ENCODE measurements at places on chromosomes 2 and 18. TPM values are rescaled to one million over a fixed set of nuclear protein-coding genes. Genes with fewer than 3 reads are reported as not detected.

GRCh38 chr18:48955830-48956261 lies 5.1 kb upstream of the SMAD7 start:
- DNase-seq = no peak

DNA sequence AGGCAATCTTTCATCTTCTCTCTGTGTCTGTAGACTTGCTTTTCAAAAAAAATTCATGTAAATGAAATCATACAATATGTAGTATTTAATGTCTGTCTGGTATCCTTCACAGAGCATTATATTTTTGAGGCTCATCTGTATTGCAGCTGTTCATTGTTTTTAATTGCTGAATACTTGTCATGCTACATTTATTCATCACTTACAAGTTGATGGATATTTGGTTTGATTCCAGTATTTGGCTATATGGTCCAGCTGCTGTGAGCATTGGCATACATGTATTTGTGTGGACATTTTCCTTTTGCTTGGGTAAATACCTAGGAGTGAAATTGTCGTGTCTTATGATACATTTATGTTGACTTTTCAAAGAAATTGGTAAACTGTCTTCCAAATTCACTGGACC lies 441.4 kb downstream of the DCDC2C start:
- no peak for DNase-seq

GRCh38 chr2:181742922-181743722 lies 62.8 kb upstream of the NEUROD1 start:
- peak; percentile 47 for DNase-seq

Gene C2orf78
- total RNA-seq = not detected

DNA sequence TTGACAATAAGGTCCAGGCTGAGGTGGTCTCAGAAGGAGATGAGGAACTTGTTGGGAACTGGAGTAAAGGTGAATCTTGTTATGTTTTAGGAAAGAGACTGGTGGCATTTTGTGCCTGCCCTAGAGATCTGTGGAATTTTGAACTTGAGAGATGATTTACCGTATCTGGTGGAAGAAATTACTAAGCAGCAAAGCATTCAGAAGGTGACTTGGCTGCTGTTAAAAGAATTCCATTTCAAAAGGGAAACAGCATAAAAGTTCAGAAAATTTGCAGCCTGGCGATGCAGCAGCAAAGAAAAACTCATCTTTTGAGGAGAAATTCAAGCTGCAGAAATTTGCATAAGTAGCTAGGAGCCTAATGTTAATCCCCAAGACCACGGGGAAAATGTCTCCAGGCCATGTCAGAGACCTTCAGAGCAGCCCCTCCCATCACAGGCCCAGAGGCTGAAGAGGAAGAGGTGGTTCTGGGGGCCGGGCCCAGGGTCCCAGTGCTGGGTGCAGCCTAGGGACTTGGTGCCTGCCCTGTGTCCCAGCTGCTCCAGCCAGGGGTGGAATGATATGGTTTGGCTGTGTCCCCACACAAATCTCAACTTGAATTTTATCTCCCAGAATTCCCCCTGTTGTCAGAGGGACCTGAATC lies 73.5 kb downstream of the FIGN start:
- DNase-seq = no peak

GRCh38 chr2:218306184-218306920 lies 14.0 kb upstream of the TMBIM1 start:
- no peak for DNase-seq

GRCh38 chr2:143192716-143193115 lies 63.5 kb downstream of the ARHGAP15 start:
- no peak for DNase-seq

DNA sequence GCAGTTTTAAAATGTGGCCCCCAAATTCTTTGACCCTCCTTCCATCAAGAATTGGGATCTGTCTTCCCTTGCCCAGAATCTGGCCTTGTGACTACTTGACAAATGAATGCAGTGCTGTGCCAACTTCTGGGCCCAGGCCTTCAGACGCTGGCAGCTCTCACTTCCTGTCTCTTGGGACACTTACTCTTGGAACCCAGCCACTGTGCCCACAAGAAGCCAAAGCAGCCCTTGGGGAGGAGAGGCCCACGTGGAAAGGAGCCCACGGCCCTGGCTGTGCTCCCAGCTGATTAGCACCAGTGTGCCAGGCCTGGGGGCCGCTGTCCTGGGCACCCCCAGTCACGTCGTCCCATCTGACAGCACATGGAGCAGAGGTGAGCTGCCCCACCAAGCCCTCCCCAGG lies 56.6 kb downstream of the RPL37A start:
- no peak for DNase-seq

GRCh38 chr2:160916300-160916699 lies 243.9 kb upstream of the TANK start:
- no peak for DNase-seq

GRCh38 chr2:241598061-241598460 lies 38.9 kb downstream of the THAP4 start:
- no peak for DNase-seq

DNA sequence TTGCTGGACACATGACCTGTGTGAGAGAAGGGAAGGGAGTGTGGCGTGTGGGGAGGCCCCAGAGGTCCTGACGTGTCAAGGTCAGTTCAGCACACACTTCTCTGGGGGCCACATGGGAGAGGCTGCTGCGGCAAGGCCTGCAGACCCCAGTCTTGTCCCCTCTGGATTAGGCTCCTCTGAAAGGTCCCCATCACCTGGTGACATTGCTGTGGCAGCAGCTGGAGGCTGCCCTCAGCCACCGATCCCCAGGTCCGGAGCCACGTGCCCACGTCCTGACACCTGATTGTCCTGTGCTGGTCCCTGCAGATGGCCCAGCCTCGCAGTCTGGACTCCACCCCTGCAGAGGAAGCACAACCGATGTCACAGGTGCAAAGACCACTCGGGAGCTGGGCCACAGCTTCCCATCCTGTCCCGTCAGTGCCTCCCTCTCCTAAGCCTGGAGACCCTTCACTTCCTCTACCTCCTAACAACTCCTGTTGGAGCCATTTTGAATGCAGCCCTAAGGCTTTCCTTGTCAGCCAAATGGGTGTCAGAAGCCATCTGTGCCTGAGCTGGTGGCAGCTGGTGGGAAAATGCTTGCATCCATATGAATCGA lies 12.7 kb downstream of the TMEM177 start:
- no peak for DNase-seq

All from Panc1 (cell line).